Uterine smooth muscle cell (primary cell): ENCODE measurements at places on chromosomes 11 and 22. TPM values are rescaled to one million over a fixed set of nuclear protein-coding genes. Genes with fewer than 3 reads are reported as not detected.

Gene OR6T1
- not detected in 2 replicates for total RNA-seq

Gene TSGA10IP
- 0.11 and 0.37 TPM in 2 replicates for total RNA-seq

Gene CNTF
- total RNA-seq = 1.4 and 3.3 TPM in 2 replicates

Gene PTPRJ
- total RNA-seq = 8.6 and 9.8 TPM in 2 replicates

Gene NXPE2
- under 0.01 and 0.11 TPM in 2 replicates for total RNA-seq

Gene KCNK4
- total RNA-seq = not detected in 2 replicates

Gene UCP3
- total RNA-seq = 0.11 and 0.37 TPM in 2 replicates
